Activated CD4-positive, alpha-beta T cell treated with anti-CD3 and anti-CD28 coated beads, Interleukin-2, amount 10 ng/mL, durations not matched to agents 7 days and 5 days (primary cell): ENCODE measurements at places on chromosomes 7 and 10.
A peak's percentile ranks its signal among the peaks of the same experiment; 100 is the strongest.

- DNase-seq, result no peak
Measured at GRCh38 chr10:84523526-84523925, 195.1 kb downstream of the CCSER2 start.

DNA sequence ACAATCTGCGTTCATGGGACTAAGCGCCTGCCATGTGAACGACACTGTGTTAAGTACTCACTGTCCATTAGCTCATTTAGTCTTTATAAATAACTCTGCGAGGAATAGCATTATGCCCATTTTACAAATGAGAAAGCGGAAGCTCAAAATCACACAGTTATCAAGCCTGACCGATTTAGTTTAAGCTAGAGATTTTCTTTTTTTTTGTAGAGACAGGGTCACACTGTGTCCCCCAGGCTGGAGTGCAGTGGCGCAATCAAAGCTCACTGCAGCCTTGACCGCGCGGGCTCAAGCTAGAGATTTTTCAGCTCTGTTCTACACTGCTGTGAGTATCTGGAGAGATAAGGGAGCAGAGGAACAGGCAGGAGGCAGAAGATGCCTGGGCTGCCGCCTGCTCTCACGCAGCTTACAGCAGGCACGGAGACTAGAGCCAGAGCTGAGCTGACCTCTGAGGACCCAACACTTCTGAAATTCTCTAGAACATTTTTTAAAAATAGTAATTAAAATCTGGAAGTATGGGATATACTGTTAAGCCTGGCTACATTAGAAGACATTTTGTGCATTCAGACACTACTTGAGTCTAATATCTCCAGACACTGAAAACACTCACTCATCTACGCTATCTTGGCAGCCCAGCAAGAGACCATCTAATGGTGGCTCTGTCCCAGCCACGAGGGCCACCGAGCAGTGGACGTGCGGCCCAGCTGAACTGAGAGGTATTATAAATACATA lies 38.7 kb downstream of the GNA12 start:
- DNase-seq, result no peak

DNA sequence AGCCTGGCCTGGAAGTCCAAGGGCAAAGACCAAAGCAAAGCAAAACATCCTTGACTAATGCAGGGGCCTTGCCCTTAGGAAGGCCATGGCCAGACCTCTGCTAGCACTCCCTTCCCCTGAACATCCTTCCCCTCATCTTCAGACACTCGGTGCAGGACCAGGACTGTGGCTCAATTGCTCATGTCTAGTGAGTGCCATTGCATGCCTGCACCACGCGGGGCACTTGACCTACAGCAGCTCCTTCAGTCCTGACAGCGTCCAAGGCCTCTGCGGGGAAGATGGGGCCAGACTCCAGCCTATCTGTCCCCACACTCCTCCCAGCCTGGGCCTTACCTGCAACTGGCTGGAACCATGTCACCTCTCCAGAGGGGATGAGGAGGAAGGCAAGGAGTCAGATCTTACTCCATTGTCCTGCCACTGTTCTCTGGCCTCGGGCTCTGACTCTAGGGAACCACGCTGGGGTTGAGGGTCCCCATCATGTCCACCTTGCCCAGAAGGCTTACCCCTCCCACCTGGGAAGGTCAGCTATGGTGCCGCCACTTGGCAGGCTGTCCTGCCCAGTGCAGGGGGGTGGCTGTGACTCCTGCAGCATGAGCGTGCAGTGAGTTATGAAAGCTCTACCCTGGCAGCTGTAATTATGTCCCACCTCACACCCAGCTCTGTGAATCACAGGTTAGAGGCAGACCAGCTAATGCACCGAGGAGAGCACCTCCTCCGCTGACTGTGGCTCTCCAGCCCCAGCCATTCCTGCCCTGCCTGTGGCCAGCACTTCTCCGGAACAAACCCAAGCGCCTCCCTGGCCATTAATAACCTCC lies 16.1 kb downstream of the DRGX start:
- DNase-seq, result no peak

DNA sequence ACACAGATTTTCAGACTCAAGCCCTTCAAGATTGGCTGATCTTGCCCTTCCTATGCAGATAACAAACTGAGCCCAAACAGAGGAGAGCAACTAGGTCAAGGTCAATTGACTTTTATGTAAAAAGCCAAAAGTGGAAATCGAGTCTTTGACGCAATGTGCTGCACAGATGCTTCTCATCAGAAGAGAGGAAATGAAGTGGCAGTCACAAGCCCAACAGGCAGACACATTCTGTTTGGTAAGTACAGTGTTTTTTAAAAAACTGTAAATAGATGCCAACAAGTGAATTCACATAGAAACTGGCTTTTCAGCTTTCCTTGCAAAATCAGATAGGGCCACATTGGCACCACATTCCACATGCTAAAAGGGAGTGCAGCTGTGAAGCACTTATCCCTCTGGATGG lies 606.6 kb downstream of the KCNMA1 start:
- no peak for DNase-seq

DNA sequence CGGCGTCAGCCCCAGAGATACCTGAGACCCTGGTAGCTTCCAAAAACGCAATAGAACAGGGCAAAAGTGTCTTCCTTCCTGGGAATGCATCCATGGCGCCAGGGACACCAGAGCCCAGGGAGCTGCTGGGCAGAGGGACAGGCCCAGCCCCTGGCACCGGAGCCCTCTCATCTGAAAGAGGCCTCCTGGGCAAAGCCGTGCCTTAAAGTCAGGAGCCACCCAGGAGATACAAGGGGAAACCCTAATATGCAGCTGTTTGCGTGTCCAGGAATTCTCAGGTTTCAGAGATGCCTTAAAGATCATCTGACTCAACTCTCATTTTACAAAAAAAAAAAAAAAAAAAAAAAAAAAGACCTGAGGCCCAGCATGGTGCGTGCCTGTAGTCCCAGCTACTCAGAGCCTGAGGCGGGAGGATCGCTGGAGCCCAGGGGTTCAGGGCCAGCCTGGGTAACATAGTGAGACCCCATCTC lies 28.0 kb downstream of the NUDT1 start:
- no peak for DNase-seq

- DNase-seq, result no peak
Measured at GRCh38 chr7:36078816-36079360, 74.2 kb upstream of the EEPD1 start.

- no peak for DNase-seq
Measured at GRCh38 chr10:47057471-47057870, 146.2 kb downstream of the PTPN20 start.

GRCh38 chr10:34380856-34381255 lies 434.2 kb downstream of the PARD3 start:
- DNase-seq, result no peak

DNA sequence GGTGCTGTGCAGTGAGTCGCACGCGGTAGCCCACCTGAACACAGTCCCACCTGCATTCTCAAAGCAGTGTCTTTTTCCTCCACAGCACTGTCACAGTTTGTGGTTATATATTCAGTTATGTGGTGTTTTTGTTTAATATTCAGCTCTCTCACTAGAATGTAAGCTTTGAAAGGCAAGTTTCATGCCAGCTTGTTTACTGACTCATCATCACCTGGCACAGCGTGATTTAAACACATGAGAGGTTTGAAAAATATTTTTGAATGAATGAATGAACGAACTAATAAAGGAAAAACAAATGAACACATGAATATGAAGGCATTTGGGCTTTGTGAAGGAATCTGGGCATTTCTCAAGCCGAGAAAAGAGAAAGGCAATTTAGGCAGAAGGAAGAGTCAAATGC lies 51.9 kb upstream of the TM9SF3 start:
- no peak for DNase-seq

- DNase-seq, result no peak
Measured at GRCh38 chr7:101553771-101554445, 75.2 kb downstream of the MYL10 start.

DNA sequence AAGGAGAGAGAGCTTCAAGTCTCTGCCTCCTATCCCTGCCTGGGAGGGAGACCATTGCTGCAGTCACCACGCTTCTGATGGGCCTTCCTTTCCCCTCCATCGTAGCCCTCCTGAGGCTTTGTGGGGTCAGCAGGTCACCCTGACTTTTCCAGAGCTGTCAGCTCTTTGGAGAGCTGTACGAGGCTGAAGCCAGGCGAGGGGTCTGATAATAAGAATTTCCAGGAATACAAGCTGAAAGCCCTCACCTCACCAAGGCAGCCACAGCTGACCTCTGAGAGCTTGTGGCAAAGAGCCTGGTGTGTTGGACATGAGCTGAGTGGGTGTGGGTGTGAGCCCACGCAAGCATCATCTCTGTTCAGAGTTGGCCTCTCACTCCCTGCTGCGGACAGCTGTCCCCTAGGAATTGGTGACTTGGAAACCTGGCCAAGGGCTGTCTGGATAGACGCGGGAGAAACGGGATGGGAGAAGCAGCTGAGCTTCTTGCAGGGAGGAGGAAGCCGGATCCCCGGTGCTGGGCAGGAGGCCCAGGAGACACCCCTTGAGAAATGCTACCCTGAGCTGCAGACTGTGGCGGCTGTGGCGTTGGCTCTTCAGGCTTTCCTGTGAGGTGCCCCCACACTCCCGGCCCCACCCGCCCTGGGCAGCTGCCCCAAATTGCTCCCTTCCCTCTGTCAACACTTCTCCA lies 122.1 kb upstream of the BTBD16 start:
- no peak for DNase-seq

GRCh38 chr7:85749696-85750453 lies 563.0 kb upstream of the SEMA3D start:
- no peak for DNase-seq

GRCh38 chr10:100826661-100826982 lies 81.2 kb downstream of the PAX2 start:
- no peak for DNase-seq

- DNase-seq, result peak; percentile 96
Measured at GRCh38 chr7:64307254-64308015, 6.3 kb upstream of the ZNF736 start.

DNA sequence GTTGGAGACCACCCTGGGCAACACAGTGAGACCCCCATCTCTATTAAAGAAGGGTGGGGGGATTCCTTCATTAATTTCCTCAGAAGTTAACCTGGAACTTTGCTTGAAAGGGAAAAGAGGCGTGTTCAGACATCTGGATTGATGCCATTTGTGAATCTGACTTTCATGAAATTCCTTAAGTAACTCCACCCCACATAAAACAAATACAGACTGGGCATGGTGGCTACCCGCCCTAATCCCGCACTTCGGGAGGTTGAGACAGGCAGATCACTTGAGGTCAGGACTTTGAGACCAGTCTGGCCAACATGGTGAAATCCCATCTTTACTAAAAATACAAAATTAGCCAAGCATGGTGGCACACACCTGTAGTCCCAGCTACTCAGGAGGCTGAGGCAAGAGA lies 75.0 kb downstream of the EEPD1 start:
- DNase-seq, result no peak

DNA sequence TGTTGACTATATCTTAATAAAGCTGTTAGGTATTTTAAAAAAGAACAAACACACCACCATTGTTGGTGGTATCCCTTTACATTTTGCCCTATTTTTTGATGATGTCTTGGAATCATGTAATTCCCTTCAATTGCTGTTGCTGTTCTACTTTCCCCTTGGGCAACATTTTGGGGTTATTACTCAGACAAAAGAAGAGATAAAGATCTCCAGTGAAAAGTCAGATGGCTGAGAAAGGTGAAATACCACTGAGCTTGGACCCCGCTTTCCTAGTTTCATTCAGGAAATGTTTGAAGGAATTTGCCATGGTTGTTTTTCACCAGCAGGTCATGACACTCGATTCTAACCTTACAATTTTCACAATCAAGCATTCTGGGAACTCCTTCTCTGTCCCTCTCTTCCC lies 84.6 kb downstream of the MACC1 start:
- DNase-seq, result no peak

GRCh38 chr10:122157451-122157850 lies 113.6 kb upstream of the BTBD16 start:
- no peak for DNase-seq

GRCh38 chr7:129376076-129376777 lies 58.0 kb upstream of the STRIP2 start:
- peak; percentile 68 for DNase-seq

- peak; percentile 44 for DNase-seq
Measured at GRCh38 chr7:155644971-155645509, 579 bp downstream of the RBM33 start.

DNA sequence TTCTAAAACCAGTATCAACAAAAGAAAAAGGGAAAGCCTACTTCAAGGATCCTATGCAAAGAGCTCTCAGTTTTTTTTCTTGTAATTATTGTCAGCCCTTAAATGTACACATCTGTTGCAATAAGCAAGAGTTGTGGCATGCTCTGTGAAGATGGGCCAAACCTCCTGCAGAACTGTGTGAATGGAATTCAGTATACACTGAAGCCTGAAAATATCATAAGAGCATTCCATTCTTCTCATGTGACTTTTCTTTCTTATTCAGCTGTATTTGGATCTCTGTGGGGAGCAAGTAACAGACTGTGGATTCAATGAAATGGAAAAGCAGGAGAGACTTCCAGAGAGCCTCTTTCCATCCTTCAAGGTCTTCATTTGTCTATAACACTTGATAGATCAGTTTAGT lies 130.7 kb downstream of the SAMD9 start:
- no peak for DNase-seq

GRCh38 chr7:107505997-107506673 lies 36.3 kb downstream of the GPR22 start:
- DNase-seq, result no peak

DNA sequence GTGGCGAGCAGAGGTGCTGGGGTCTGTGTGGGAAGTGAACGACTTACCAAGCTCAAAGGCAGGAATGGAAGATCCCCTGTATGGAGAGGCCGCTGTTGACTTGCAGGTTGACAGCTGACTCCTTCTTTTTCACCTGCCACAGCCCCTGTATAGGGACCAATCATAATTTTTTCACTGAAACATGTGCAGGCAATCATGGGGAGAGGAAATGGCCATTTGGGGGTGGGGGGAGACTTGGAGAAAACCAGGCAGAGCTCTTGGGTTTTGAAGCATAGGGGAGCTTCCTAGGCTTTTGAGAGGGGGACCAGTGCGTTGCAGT lies 101.4 kb downstream of the WDR37 start:
- DNase-seq, result no peak

GRCh38 chr10:57759777-57760176 lies 507.9 kb downstream of the IPMK start:
- no peak for DNase-seq

DNA sequence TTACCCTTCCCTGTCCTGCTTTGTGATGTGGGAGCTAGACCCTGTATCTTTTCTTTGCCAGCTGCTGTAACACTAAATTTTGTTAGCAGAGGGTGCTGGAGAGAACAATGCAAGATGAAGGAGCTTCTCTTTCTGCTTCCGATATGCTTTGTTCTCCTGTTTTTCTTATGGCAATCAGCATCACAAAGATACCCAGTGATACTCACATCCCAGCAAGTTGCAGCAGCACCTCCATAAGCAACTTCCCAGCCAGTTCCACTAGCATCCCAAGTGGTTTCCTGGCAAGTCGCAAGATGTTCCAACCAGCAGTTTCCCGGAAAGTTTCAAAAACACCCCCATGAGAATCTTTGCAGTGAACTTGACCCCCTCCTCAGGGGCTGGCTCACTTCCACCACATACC lies 148.6 kb downstream of the IMMP2L start:
- DNase-seq, result no peak

- no peak for DNase-seq
Measured at GRCh38 chr10:14579405-14579804, 195.3 kb downstream of the FAM107B start.

DNA sequence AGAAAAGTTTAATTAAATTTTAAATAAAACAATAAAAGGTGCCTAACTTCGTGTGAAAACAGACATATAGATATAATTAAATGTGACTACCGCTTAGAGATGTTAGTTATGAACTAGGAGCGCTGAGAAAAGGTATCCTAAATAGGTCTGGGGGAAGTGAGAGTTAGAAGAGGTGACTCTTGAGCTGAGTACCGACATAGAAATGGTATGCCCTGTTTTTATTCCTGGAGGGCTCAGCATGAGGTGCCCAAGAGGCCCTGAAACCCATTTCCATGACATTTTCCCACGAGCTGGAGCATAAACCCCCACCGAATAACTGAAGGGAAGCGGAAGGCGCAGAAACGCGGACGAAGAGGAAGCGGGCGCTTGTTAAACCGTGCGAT lies 433 bp upstream of the STARD3NL start:
- DNase-seq, result no peak
